ENCODE measurements at places on chromosomes 2 and 18.

DNA sequence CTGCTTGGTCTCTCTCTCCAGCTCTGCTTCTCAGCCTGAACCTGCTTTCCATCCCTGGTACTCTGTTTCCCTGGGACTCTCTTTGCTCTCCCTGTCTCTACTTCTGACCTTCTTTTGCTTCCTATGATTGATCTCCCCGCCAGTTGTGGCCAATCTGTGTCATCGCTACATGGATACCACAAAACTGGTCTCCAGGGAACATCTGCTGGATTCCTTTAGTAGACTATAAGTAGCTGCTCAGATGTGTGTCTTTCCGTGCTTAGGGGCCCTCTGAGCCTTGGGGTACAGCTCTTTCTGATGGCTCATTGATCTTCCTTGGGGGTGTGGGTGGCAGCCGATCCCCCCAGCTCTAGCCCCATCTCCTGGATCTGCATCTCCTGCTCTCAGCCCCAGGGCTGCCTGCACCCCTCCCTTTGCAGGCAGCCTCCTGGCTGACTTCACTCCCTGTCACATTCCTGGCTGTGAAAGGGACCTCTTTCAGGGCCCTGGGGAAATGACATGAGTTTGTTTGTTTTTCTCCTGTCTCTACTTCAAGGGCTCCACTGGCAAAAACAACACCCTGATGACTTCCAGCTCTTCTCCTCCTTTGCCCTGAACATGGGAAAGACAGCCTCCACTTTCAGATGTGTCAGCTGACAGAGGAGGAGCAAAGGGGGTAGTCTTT lies 333.7 kb downstream of the CYP26B1 start:
- no peak for DNase-seq

DNA sequence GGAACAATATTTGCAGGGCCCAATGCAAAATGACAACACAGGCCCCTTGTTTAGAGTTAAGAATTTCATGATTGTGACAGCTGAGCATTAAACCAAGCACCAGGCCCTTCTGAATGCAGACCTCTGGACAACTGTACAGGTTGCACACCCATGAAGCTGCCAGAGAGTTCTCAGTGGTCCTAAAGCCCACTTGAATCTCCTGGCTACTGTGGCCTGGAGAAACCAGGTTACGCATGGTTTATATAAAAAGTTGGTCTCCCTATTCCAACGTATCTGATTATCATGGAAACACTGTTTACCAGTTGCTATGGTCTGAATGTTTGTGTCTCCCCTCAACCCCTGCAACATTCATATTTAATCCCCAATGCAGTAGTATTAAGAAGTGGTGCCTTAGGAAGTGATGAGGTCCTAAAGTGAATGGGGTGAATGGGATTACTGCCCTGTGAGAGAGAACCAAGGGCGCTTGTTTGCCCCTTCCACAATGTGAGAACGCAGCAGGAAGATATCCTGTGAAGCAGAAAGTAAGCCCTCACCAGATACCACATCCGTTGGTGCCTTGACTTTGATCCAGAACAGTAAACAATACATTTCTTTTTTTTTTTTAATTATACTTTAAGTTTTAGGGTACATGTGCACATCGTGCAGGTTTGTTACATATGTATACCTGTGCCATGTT lies 48.0 kb upstream of the ANXA4 start:
- no peak for DNase-seq

DNA sequence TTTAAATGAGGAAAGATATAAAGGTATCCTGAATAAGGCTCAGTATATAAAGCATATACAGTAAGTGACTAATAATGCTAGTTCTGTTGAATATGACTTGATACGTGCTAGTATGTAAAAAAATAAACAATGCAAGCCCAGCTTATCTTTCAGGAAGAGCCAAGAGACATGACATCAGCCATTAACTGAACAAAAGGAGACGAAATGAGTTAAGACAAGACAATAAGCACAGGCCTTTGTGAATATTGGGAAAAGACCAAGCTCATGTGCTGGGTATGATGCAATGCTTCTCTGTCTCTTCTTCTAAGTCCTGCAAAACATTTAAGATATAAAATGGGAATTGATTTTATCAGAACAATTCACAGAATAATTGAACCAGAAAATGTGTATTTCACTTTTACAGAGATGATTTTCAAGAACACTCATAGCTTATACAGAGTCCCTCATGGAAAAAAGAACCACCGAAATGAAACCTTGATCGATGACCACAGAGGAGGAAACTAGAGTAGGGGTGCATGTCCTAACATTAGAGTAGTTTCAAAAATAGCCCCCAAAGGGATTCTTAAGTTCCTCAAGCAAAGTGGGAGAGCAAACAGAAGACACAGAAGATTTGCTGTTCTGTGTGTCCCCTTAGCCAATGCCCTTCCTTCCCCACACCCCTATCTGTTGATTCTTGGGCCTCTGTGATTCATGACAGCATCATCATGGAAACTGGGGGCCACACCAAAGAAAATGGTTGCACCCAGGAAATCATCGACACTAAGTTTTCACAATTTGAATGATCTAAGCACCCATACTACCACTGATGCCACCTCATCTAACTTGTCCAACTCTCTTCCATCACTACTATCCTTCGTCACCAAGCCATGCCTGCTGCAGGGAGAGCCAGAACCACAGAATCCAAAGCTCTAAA lies 68.0 kb upstream of the CRIM1 start:
- DNase-seq, result peak; percentile 30

GRCh38 chr2:202479090-202479489 lies 103.0 kb downstream of the BMPR2 start:
- no peak for DNase-seq

DNA sequence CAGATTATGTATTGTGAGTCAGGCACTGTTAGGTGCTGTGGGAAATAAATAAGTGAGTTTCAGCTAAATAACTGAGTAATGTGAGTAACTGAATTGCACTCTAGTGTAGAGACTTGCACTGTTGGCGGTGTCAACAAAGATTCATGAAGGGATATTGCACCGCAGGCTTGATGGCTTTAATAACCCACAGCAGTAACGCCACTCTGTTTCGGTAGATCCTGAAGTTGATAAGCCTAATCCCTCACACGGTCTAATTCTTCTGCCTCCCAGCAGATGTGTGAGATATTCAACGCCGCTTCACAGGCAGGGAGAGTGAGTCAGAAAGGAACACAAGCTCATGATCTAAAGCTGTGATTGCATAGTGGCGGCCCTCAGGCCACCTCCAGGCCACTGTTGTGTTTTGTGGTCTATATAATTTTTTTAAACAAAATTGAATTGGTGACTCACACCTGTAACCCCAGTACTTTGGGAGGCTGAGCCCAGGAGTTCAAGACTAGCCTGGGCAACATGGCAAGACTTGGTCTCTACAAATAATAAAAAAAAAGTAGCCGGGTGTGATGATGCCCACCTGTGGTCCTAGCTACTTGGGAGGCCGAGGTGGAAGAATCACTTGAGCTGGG lies 94.3 kb downstream of the LIPG start:
- peak; percentile 90 for DNase-seq

DNA sequence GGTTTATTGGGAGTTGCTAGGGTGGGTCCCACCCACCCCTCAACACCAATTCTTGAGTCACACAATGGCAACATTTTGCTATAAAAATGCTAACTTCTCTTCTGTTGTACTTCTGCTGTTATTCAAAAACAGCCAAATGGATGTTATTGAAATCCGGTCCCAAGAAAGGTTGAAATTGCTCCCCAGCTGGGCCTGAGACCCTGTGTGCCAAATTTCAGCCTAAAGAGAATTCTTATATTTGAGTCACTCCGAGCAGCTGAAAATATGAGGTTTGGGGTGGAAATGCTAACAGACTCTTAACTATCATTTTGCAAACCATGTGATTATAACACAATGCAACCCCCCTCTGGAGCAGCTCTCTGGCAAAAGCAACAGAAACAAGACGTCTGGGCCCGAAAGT lies 27.0 kb upstream of the ACVR1 start:
- DNase-seq, result no peak

GRCh38 chr2:7952046-7952745 lies 729.7 kb upstream of the ID2 start:
- DNase-seq, result no peak

- DNase-seq, result no peak
Observed at GRCh38 chr2:132984731-132985130, 314.7 kb upstream of the LYPD1 start.

DNA sequence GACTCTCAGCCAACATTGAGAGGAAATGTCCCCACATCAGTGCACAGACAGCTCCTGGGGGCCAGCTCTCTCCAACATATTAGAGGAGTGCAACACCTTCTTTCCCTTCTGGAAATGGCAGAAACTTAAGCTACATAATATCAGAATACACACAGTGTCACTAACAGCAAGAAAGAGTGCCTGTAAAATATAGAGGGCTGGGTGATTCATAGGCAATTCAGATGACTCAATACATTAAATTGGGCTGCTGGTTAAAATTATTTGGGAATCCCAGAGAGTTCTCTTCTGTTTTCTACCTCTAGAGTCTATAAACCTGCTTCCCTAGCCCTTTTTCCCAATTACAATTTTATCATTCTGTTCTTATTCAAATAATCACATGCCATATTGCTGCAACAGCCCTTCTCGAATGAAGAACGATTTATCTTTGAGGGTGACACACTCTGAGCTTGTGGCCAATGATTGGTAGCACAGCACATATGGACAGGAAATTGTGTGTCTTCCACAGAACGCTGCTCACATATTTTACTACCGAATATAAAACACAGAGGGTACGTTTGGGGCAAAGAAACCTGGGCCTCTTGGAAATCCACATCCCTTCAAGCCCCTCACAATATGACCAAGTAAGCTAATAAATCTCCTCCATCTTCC lies 381.2 kb downstream of the MBD2 start:
- DNase-seq, result no peak

- no peak for DNase-seq
Observed at GRCh38 chr2:226600802-226601201, 198.8 kb downstream of the IRS1 start.

DNA sequence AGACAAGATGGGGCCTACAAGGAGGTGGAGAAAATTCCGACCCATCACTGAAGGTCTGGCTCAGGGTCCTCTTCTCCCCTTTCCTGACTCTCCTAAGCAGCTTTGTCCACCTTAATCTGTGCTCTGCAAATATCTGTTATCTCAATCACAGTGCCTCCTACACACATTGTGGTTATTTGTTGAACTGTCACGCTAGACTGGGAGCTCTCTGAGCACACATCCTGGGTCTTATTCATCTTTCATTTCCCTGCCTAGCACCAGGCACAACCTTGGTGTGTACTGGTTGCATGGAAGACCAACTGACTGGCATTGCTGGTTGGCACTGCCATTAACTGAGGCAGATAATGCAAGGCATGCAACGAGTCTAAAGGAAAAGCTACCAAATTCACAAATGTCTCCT lies 122.9 kb upstream of the ST6GAL2 start:
- DNase-seq, result no peak

- peak; percentile 87 for DNase-seq
Observed at GRCh38 chr2:191691016-191691735, 13.2 kb downstream of the NABP1 start.

DNA sequence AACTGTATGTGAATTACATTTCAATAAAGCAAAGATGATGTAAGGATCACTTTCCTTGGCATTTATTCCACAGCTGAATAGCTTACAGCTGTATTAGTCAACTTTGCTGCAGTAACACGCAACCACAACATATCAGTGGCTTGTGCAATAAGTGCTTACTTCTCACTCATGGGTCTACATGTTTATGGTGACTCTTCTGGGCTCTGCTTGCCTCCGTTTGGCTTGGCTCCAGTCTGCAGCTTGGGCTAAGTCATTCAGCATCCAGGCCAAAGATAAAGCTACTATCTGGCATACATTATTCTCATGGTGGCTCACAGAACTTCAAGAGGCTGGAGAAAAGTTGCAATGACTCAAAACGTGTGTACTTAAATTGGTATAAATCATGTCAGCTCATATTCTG lies 355.0 kb downstream of the RNF144A start:
- DNase-seq, result no peak
